ENCODE measurements at places on chromosomes 3 and 15. TPM values are rescaled to one million over a fixed set of nuclear protein-coding genes. Genes with fewer than 3 reads are reported as not detected.

Gene CADPS
- 16.4 TPM for total RNA-seq

DNA sequence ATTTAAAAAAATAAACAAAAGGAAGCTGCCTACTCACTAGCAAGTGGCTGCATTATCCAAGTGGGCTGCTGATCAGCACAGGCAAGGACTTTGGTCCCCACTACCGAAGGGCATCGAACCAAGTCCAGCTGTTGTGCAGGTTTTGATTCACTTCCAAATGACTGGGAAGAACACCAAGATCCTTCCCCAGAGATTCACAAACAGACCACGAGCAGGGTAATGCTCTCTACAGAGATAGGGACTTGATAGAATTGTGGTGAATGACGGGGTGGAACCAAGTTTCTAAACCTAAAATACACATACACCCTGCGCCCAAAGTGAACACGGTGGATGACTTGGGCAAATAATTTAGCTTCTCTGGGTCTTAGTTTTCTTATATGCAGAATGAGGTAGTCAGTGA is 203.7 kb upstream of the ICE2 start:
- no peak for DNase-seq

DNA sequence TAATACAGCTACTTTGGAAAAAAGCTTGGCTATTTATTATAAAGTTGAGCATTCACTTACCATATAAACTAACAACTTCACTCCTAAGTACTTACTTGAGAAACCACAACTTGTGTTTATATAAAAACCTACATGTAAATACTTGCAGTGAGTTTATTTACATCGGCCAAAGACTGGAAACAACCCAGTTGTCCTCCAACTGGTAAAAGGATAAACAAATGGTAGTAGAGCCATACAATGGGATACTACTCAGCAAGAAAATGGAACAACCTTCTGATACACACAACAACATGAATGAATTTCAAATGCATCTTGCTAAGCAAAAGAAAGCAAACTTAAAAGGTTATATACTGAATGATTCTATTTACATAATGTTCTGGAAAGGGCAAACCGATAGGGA is 63.7 kb downstream of the SLC7A14 start:
- DNase-seq: no peak

- DNase-seq: peak; percentile 66
Observed at GRCh38 chr3:66592016-66592761, 91.4 kb upstream of the LRIG1 start.

Measured in GM23338 (cell line).